NCI-H524 (cell line): ENCODE measurements at places on chromosomes 3 and 15.

- peak; percentile 1 for DNase-seq
Measured at GRCh38 chr3:87307805-87308204, 31.4 kb upstream of the POU1F1 start.

GRCh38 chr15:84894736-84895425 lies 10.4 kb downstream of the SLC28A1 start:
- no peak for DNase-seq

GRCh38 chr3:142738396-142738795 lies 14.6 kb downstream of the TRPC1 start:
- no peak for DNase-seq

GRCh38 chr3:52783211-52783555 lies 5.8 kb downstream of the ITIH1 start:
- no peak for DNase-seq

DNA sequence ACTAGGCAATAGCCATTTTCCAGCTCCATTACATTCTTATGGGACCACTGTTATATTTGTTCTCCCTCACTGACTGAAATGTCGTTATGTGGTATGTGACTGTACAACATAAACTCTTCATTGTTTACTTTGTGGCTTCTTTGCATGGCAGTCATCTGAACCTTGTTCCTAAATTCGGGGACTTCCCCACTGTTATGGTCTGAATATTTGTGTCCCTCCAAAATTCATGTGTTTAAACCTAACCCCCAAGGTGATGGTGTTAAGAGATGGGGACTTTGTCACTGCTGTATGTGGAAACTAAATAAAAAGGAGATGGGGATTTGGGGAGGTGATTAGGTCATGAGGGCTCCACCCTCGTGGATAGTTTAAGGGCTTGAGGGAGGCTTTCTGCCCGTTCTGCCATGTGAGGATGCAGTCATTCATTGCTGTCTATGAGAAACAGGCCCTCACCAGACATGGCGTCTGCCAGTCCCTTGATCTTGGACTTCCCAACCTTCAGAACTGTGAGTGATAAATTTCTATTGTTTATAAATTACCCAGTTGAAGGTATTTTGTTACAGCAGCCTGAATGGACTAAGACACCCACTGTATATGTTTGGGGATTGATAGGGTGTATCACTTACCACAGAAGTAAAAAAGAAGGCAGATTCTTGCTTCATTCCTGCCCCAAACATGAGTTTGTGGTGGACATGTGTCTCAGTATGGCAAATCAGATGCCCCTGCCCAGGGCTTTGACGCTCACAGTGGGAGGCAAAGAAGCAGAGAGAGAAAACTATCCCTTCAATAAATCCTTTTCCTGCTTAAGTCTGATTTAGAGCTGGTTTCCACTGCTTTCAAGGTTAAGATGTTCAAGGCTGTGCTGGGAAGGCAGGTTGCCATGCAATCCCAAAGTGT lies 138.0 kb upstream of the UBE2E1 start:
- no peak for DNase-seq

DNA sequence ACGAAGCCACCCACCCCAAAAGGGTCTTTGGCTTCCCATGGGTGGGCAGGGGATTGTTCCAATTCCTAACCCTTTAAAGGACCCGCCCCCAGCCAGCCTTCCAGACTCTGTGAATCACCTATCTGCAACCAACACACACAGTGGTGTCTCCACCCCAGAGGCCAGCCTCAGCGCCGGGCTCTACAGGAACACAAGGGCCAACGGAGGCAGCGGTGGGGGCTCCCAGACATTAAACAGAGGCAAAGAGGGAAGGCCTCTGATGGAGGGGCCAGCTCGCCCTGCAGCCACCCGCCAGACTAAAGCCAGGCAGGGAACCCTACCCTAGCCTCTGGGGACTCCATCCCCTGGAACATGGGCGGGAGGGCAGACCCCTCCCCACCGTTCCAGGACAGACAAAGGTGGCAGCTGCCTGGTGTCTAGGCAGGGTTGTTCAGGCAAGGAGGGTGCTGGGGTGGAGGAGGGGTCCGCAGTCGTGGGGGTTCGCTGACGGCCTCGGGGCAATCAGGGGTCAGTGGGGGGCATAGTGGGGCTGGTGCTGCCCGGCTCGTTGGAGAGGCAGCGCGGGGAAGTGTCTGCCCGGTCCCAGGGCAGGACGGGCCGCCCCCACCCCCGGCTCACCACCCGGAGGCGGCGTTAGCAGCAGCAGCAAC lies 448 bp downstream of the SHISA5 start:
- DNase-seq: no peak

DNA sequence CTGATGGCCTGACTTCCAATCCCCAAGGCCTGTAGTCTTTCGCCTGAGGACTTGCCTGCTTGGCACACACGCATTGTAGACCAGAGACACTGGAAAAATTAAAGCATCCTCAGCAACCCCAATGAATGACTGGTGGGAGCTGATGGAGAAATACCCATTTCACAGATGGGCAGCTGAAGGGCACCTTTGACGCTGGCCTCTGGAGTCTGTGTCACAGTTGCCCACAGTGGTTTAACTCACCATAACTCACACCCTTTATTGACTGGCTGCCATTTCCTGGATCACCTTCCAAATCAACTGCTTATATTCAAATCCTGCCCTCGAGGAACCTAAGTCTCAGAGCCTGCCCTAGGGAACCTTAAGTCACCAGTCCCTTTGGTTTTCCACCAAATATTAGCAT lies 183.1 kb downstream of the SHQ1 start:
- DNase-seq: peak; percentile 18

DNA sequence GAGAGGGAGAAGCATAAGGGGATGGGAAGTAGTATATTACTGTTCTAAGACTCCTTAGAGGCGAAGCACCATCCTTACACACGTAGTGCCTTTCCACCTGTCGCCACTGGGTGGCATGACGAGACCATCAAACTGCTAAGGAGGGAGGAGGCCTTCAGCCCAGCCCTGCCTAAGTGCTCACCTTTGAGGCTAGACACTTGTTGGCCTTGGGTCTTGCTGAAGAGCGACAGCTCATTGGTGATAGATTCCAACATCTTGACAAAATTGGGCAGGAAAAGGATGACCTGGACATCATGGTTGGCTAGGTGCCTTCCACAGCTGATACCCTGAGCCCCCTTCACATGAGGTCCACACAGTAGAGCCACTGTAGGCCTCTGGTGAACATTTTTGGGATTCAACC lies 19.6 kb downstream of the CLK3 start:
- peak; percentile 61 for DNase-seq

DNA sequence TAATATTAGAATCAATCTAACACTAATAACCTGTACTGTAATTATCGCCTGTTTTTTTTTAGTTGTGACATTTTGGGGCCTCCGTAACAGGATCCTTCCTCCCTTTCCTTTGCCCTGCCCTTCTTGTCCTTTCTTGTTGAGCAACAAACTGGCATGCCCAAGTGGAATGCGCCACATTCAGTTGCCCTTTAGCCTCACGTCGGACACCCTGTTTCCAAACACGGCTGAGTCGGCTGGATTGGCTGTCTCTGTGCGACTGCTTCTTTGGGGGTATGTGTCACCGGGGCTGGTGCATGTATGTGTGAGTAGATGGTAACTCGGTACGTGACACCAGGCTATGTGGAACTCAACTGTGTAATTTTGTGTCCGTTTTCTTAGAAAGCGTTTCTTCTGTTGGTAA lies 24.1 kb downstream of the TRAK1 start:
- no peak for DNase-seq

DNA sequence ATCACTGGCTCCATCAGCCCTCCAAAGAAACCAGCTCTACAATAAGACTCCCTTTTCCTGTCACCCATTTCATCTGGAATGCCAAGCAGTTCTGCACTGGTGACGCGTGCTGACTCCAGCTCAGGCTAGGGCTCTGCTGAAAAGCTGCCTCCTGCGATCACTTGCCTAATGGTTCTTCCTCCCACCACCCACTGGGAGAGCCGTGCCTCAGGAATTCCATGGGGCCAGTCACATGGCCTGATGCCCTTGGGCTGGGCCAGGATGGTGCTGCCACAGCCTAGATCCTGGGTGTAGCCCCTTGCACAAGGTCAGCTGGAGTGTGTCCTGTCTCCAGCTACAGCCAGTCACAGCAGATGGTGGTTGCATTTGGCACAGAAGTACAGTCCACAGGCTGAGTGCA lies 98.9 kb downstream of the DNAJB8 start:
- peak; percentile 7 for DNase-seq

GRCh38 chr3:112793326-112794081 lies 53.2 kb downstream of the CD200R1L start:
- no peak for DNase-seq

DNA sequence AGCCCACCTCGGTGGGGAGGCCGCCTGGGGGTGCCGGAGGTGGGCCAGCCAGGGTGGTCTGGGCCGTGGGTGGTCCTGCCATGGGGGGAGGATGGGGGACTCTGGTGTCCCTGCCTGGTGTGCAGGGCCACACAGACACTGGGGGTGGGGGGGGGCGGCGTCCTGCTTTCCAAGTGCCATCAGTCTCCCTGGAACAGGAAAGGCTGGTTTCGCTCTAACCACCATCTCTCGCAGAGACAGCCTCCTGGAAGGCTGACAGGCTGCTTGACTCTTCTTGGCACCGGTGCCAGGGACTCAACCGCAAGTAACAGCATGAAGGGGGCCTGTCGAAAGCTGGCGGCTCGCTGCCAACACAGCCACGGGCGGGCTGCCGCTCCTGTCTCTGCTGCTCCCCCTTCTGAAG lies 40.3 kb downstream of the RGMA start:
- no peak for DNase-seq

GRCh38 chr3:129003578-129004112 lies 2.5 kb downstream of the EFCC1 start:
- peak; percentile 71 for DNase-seq

- no peak for DNase-seq
Measured at GRCh38 chr3:56884387-56884786, 82.6 kb upstream of the ARHGEF3 start.
